B cell (primary cell): ENCODE measurements at places on chromosomes 2 and 18. TPM values are rescaled to one million over a fixed set of nuclear protein-coding genes. Genes with fewer than 3 reads are reported as not detected.

- H3K4me1 ChIP-seq: no peaks in the 10 kb centered on the region
- no peak overlapping the region for H3K27ac ChIP-seq
- no peak overlapping the region for H3K4me3 ChIP-seq
- no peaks in the 10 kb centered on the region for H3K36me3 ChIP-seq
- no peak for DNase-seq
Measured at GRCh38 chr2:25539136-25539535, 134.2 kb downstream of the DTNB start.

SRD5A2 gene
- not detected in 2 replicates for total RNA-seq

GRCh38 chr18:47287911-47288585, 36.6 kb upstream of the SKOR2 start:
- DNase-seq: no peak
- no peaks in the 10 kb centered on the region for H3K4me1 ChIP-seq
- H3K27ac ChIP-seq: no peak overlapping the region
- no peaks in the 10 kb centered on the region for H3K27me3 ChIP-seq

DNA sequence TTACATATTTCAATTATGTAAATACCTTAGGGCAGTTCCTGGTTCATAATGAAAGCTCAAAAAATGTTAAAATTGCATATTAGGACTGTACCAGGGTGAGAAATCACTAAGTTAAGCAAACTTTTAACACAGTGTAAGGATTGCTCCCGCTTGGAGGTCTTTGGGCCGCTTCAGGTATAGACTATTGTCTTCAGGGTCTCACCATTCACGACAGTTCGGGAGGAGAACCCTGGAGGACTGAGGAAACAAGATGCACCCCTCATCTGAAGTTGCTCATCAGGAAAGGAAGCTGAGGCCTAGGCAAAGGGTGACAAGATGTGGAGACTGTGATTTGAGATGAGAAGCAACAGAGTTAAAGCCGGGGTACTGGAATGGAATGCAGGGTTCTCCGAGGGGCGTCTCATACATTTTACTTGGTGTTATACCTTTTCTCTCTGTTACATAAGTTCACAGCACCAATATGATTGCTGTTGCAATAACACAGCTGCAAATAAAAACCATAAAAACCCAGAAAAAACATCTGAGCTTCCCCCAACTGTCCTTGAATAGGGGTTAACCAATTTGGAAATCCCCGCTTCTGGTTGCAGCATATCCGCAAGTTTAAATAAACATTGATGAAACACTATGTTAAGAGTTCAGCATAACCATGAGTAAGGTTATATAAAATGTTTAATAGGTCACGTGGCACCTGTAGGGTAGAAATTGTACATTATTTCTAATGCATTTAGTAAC, 40.1 kb downstream of the FBXO48 start:
- H3K4me3 ChIP-seq: no peak overlapping the region
- H3K4me1 ChIP-seq: peaks cover 62% of the 10 kb centered on the region
- peak overlapping the region; percentile 72 for H3K27ac ChIP-seq
- DNase-seq: peak; percentile 57

DNA sequence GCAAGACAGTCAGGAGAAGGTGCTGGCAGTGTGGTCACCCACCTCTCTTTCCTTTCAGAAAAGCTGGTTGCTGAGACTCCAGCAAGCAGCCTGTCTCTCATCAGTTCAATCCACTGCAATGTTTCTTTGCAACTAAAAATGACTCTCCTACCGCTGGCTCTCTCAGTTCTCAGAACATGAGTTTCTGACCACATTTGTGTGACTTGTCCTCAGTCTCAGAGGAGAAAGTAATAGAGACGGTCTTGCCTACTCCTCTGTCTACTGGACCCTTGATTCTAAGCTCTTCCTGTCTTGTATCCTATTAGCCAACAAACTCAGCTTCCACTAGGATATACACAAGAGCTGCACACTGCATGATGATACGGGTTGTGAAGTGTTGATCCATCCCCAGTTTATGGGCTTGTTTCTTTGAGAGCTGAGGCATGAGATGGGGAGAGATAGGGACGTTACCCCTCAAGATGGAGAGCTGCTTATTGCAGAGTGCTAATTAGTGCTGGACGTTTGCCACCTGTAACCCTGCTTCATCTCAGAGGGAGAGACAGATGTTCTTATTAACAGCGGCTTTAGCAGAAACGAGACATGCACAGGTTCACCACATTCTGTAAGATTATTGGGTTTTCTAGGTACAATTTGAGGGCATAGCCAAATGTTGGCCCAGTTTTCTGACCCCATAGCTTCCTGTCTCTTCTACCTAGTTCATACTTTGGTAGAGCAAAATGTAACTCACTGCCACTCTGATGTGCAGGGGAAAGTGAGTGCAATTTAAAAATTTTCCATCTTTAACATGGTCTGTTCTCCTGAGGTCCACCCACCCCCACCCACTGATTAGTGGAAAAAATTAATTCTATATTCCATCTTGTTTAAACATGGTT, 32.4 kb upstream of the YWHAQ start:
- H3K4me3 ChIP-seq: no peak overlapping the region
- H3K27ac ChIP-seq: no peak overlapping the region
- H3K27me3 ChIP-seq: no peaks in the 10 kb centered on the region
- no peak for DNase-seq
